Umbilical cord (tissue), 2 donors: ENCODE measurements at places on chromosomes 1 and 21.

GRCh38 chr1:51313268-51313852, 17.0 kb downstream of the TTC39A start:
- DNase-seq: no peak

DNA sequence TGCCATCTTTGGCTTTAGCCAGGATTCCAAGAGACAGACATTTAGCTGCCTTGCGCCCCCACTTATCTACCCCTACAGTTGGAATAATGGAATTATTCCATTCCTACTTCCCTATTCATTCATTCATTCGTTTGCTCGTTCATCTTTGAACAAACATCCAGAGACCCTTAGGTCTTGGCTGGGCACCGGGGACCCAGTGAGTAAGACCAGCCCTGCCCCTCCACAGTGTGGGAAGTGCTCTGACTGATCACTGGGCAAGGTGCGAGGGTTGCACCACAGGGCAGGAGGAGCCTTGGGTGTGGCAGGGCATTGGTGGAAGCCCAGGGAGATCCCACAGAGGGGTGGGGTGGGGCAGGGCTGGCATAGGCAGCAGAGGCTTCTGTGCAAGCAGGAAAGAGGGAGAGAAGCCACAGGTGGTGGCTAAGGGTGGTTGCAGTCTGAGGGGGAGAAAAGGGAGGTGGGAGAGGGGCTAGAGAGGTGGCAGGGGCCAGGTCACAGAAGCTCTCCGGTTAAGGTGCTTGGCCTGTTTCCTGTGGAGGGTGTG, 35.0 kb upstream of the TMEM61 start:
- no peak for DNase-seq

GRCh38 chr21:29105218-29105617, 25.2 kb upstream of the MAP3K7CL start:
- DNase-seq: peak; percentile 57

DNA sequence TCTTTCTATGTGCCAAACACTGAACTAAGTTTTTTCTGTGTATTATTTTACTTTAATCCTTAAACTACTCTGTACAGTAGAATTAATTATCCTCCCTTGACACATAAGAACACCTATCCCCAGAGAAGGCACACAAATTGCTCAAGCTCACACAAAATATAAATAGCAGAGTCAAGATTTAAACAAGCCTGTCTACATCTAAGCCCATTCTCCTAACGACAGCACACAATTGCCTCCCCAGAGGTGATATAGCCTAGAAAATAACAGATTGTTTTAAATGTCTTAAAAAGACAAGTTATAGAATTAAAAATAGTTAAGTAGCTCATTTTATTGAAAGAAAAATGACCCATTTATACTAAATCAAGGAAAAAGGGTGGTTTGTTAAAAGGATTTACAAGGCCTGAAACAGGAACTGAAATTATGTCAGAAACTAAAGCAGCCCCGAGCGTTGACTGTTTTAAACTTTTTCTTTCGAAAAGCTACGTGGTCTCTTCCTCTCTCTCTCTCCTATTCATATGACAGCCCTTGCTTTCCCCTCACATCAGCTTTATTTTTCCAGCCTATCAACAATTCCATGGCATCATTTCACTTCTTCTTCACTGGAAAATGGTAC, 30.5 kb downstream of the TNFSF18 start:
- no peak for DNase-seq

- no peak for DNase-seq
These were observed 33.1 kb upstream of the COL6A2 start for GRCh38 chr21:46064870-46065214.

GRCh38 chr1:94332516-94332915, 85.7 kb upstream of the ABCD3 start:
- DNase-seq: no peak

DNA sequence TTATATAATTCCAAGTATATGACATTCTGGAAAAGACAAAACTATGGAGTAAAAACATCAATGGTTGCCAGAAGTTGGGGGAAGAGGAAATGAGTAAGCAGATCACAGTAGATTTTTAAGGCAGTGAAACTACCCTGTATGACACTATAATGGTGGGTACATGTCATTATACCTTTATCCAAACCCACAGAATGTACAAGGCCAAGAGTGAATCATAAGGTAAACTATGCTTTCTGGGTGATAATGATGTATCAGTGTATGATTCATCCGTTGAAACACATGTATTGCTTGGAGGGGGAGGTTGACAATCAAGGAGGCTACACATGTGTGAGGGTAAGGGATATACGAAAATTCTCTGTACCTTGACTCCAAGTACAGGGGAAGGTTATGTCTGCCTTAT, 862.7 kb downstream of the PLA2G4A start:
- DNase-seq: no peak

DNA sequence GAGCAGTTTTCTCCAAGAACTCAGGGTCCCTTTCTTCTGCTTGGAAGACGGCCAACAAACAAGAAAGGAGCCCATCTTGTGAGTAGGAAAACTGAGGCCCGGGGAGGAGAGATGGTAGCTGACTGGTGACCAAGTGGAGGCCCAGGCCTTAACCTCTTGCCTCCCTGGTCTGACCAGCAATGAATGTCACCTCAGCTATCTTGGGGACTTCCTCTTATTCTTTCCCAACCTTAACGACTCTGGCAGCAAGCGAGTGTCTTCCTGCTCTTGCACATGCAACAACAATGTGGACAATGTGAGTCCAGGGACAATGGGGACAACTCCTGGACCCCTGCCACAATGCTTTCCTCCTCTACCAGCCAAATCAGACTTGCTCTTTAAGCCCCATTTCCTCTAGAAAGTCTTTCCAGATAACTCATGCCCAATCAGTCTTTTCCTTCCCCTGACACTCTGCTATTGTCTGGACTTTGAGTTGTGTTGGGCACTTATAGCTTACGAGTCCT, 12.6 kb downstream of the HSPG2 start:
- peak; percentile 65 for DNase-seq

- DNase-seq: no peak
These were observed 181.2 kb downstream of the BRINP3 start for GRCh38 chr1:190296453-190296852.

DNA sequence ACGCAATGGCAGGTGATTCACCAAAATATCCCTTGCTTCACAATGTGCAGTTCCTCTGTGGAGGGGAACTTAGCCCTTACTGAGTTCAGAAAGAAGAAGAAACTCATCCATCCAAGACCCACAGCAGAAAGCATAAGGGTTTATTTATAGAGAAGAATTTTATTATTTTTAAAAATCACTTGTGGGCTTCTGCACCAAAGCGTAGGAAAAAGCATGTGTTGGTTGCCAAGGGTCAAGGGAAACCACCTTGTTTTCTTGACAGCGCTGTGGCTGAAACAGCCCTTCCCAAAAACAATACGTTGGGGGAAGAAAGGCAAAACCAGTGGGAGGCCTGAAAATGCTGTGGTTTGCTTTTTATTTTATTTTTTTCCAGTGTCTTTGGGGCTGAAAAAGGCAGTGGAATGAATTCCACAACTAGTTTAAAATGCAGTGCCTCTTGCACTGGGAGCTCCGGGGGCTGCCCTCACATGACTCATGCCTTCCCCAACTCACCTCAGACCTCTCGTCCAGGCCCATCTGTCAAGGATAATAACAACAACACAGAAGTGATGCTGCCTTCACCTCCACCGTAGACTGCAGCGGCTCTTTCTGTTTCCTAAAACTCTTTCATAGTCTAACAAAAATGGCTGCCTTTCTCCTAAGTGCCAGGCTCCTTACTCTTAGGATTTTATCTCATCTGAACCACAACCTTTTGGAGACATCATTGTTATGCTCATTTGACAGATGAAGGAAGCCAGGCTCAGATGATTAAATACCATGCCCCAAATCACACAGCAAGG, 224.2 kb upstream of the JUN start:
- no peak for DNase-seq

DNA sequence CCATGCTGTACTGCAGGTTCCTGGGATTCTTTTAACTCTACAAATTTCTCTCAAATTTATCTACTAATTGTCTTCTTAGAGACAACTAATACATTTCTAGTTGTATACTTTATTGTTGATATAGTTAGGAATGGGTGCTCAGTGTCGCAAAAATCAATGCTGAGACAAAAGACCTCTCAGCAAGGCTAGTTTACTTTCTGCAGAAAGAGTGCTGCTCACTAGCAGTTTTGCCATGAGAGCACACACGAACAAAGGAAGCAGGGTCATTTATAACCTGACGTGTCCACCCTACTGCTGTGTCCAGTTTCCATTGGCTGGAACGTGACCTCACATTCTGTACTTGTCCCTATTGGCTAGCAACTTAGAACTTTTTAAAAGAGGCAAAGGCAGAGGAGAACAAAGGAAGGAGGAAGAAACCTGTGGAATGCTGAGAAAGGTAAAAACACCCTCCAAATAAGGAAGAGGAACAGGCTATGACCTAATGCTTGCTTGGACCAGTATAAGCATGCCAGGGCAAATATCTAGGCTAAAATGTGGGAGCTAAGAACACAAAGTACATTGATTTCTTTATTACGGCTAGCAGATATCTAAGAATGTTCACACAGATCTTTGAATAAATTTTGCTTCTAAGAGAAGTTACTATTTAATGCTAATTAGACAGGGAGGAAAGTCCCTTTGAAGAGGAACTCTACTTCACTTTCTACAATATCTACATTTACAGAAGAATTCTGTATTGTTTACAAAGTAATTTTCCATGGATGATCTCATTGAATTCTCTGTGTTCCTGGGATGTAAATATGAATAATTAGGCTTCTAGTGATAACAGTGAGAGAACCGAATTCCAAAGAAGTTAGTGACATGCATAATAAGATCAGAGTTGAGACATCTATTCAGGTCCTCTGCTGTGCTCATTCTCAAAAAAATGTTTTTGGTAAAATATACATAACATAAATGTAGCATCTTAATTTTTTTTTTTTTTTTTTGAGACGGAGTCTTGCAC, 86.0 kb upstream of the MAP10 start:
- DNase-seq: no peak

DNA sequence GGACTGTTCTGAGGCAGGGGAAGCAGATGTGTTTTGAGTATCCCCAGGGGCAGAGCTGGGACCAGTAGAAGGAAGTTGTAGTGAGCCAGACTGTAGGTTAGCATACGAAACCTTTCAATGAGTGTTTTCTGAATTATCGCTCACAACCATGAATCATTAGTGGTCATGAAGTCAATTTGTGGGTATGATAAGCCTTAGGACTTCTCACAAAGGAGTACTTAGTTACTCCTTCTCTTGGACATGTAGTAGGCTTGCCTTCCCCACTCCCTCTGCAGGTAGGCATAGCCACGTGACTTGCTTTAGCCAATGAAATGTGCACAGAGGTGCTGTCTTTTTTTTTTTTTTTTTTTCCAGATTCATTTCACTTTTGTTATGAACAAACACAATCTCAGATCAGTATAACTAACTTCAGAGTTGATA, 23.9 kb upstream of the FAAH start:
- DNase-seq: no peak

DNA sequence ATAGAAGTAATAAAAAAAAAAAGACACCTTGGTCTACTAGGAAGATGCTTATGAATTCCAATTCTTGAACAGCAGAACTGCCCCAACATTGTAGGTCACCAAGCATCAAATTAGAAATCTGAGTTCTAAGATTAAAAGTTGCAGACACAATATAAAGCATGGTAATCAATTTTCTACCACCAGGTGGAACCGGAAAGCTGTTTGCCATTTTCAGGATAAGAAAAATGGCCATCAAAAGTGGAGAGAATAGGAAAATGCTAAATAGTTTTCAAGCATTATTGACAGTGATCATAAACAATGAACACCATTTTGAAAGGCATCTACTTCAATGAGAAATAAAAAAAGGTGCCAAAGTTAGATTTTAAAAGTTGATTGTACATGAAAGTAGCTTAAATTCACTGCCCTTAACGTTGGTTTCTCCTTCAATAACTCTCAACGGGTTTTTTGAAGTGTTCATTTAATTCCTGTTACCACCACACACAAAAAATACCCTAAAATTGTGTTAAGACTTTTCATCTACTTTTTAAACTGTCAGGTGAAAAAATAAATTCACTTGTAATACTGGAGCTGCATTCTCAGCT, 252.9 kb downstream of the KCNT2 start:
- DNase-seq: peak; percentile 3

DNA sequence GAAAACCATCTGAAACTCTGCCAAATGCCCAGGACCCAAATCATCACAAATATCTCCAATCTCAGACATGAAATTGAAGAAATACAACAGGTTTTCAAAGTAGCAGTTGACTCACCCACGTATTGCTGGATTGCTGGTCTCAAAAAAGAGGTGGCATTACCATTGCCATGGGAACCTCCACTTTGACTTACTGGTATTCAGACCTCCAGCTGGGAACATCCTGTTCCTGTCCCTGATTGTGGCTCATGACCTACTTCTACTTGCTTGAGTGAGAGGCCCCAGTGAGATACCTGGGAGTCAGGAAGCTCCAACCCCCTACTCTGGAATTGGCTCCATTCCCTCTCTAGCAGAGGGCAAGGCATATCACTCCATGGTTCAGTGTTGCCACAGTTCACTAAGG, 64.6 kb downstream of the NMNAT2 start:
- no peak for DNase-seq

GRCh38 chr1:116179419-116179818, 68.2 kb downstream of the MAB21L3 start:
- DNase-seq: peak; percentile 21

- DNase-seq: peak; percentile 81
These were observed 34.1 kb downstream of the ACOT7 start for GRCh38 chr1:6359216-6360116.

DNA sequence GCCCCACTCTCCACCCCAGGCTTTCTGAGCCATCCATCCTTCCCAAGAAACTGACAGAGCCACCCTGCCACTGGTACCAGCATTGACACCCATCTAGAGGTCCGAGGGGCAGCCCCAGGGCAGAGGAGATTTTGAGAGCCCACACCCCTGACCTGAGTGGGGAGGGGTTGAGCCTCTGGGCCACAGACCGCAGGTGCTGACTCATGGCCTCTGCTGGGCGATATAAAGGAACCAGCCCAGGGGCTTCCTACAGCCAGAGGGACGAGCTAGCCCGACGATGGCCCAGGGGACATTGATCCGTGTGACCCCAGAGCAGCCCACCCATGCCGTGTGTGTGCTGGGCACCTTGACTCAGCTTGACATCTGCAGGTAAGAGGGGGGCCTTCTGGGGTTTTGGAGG, at the start of gene PADI4:
PADI4 (plus strand) TSS at position 252 of the 400 bp plus-strand sequence; CDS start at position 278, 26 bp downstream.
- no peak for DNase-seq

DNA sequence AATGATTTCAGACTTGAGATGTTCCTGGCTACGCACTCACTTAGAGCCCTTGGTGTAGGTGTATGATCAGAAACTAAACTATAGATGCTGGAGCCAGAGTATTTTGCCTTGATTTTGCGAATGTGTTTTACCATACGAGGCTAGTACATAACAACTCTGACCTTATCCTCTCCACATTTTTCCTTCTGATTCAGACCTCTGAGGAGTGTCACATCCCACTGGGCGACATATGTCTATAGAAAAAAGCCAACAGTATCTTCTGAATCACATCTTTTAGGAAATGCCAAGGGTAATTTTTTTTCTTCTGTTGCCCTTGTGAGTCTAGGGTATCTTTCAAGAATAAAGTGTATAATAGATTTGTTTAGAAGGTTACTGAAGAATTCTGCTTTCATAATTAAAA, 49.6 kb downstream of the AK4 start:
- no peak for DNase-seq

GRCh38 chr1:153774780-153775457, at the start of gene SLC27A3:
Gene SLC27A3 (plus strand): TSS chr1:153775407. CDS start chr1:153775498, 91 bp downstream.
- peak; percentile 95 for DNase-seq

- DNase-seq: no peak
These were observed 3.5 kb downstream of the KRTAP10-2 start for GRCh38 chr21:44547656-44548331.

- no peak for DNase-seq
These were observed 17.7 kb upstream of the SRSF10 start for GRCh38 chr1:23997812-23998211.

- DNase-seq: no peak
These were observed 4.3 kb downstream of the MAN1A2 start for GRCh38 chr1:117371441-117372151.
